Testis (tissue), 5 donors: ENCODE measurements at places on chromosomes 1 and 21.

- no peak for DNase-seq
Observed at GRCh38 chr1:167532375-167532774, 14.0 kb upstream of the CD247 start.

- DNase-seq, result peak; percentile 69
Observed at GRCh38 chr1:230849451-230850224, 18.7 kb downstream of the C1orf198 start.

DNA sequence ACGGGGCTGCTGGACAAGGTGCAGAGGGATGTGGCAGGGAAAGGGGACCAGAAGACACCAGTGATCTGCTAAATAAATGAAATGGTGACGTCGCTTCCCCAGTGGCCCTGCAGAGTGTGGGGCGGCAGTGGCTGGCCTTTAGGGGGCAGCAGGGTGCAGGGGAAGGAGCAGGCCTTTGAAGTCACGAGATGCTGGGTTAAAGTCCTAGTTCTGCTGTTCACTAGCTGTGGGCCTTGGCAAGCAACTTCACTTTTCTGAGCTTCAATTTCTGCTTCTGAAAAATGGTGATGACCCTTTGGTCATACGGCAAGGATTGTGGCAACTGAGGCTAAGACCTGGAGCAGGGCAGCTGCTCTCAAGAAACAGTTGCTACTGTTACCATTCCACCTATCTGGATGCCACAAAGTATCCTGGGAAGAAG lies 9.2 kb upstream of the GALE start:
- DNase-seq, result peak; percentile 70

- DNase-seq, result no peak
Observed at GRCh38 chr1:39354572-39354971, 136.9 kb upstream of the BMP8A start.

DNA sequence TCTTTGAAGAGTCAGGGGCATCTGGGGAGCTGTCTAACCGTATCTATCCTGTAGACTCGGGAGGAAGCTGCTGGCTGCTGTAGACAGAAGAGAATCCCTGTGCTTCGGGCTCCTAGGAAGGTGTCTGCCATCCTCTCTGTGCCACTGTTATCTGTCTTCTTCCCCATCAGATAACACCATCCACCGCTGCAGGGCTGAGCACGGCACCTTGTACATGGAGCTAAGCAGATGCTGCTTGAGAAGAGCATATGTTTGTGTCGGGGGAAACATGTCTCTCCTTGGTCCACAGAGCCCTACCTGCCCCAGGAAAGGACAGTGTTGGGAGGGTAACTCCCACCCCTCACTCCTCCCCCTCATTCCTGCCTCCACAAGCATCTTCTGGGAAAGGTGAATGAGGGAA lies 1.4 kb upstream of the MAPKAPK2 start:
- no peak for DNase-seq

DNA sequence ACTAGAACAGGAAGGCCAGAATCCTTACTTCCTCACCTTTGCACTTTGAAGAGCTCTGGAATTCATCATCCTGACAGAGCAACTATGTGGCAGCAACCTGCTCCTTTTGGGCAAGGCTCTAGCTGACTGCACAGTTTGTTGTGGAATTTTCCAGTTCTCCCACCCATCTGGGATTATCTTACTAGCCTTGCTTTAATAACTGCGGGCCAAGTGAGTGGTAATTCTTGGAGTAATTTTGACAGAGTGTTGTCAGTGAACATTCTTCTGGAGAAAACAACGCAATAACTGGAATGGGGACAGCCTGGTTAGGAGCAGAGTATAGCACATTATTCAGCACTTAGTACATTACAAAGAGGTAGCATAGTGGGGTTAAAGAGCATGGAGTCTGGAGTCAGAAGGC lies 75.3 kb downstream of the NTMT2 start:
- DNase-seq, result peak; percentile 66

DNA sequence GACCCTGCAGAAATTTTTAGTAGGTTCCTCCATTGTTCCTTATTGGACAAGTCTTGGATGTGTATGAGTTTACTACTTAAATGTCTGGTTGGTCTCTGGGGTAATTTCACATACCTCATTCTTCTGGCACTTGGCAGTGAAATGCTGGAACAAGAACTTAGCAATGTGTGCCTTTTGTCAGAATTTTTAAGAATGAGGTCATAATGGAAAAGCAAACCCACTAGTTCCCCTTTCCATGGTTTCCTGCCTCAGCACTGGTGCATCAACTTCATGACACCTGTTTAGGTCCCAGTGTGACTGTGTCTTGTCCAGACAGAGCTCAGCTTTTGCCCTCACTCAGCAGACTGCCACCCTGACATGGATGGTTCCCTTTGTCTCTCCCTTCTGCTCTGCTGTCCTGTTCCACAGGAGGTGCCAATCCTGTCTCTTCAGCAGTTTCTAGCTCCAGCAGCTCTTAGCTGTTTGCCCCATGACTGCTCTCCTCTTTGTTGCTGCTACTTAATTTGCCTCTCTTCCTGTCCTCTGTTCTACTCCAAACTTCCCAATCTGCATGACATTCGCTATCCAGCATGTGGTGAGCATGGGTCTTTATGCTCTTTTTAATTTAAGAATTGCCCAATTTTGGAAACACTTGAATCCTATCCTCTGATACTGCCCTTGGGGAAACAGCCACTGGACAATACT lies 135.6 kb downstream of the CYYR1 start:
- DNase-seq, result no peak

- DNase-seq, result no peak
Observed at GRCh38 chr1:41837691-41838090, 81.0 kb downstream of the HIVEP3 start.

DNA sequence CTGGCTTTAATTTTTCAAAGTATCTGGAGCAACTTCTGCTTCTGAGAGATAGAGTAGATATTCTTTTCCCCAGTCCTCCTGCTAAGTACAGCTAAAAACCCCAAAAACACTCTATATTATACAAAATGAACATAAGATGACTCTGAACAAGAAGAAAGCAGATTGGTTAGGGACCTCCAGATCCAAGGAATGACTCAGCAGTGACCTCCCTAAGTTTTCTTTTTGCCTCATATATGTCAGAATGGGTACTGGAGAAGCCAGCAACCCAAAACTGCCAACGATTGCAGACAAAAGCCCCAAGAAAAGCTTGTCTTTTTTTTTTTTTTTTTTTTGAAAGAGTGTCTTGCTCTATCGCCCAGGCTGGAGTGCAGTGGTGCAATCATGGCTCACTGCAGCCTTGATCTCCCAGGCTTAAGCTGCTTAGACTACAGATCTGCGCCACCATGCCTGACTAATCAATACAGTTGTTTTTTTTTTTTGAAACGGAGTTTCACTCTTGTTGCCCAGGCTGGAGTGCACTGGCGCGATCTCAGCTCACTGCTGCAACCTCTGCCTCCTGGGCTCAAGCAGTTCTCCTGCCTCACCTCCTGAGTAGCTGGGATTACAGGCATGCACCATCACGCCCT lies 22.7 kb downstream of the NDUFS5 start:
- DNase-seq, result no peak

DNA sequence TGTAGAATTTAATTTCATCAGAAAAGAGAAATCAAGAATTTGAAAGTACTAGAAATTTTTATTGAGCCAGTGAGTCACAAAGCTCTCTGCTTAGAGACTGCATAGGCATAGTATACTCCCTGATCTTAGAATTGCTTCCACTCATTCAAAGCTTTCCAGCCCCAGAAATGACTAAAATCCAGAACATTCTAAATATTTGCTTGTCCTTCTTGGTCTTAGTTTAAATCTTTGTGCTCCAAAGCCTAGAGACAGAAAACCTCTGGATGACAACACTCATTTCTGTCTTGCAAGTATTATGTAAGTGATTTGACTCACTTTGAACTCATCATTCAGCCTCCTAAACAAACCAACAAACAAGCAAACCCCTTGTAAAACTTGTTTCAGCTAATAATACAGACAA lies 74.2 kb downstream of the PTPRC start:
- DNase-seq, result no peak

- DNase-seq, result peak; percentile 50
Observed at GRCh38 chr1:160904783-160905616, 20.0 kb upstream of the ITLN1 start.

DNA sequence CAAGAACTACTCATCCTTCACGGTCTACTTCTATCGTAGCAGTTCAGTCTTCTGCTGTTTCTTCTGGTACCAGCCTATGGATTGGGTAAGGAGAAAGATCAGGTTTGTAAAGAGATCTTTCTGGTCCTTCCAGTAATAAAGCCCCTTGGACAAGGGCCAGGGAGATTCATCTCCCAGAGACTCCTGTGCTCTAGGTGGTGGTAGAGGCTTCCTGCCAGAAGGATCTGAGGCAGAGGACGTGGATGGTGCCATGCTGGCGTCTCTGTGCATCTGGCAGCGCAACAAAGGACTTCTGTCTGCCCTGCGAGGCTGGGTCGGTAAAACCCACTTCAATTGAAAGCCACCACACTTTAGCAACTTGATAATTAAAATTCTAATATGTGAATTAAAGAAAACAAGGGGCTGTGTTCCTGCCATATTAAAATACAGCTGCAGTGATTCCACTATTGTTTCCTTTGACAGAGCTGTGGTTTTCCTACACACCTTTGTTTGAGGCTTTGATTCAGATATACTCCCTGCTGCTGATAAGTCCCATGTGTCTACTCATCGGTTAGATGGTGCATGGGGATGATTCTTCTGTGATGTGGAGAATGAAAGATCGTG lies 73.6 kb downstream of the ROR1 start:
- DNase-seq, result no peak

DNA sequence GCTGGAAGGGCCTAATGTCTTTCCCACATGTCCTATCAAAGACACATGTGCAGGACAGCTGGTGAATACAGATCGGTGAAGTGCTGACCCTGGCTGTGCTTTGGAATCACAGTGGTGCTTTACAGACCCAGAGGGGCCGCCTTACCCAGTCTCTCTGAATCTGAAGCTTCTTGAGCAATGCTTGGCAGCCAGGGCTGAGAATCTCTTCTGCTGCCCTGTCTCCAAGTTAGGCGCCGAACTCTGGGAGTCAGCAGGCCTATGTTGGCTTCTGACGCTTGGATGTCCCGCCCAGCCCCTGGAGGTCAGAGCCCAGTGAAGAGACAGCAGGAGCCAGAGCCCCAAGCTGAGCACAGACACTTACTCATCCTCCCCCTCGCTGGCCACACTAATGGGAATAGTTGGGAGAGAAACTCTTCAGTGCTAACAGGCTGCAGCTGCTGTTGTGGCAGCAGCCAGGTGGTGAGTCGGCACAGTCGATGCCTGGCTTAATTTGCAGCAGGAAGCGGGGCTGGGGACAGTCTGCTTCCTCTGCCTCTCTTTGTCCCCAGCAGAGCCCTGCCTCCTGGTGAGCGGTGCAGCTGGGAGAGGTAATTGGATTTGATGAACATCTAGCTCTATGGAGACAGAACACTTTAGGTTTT lies 68.1 kb downstream of the URB2 start:
- DNase-seq, result peak; percentile 80

DNA sequence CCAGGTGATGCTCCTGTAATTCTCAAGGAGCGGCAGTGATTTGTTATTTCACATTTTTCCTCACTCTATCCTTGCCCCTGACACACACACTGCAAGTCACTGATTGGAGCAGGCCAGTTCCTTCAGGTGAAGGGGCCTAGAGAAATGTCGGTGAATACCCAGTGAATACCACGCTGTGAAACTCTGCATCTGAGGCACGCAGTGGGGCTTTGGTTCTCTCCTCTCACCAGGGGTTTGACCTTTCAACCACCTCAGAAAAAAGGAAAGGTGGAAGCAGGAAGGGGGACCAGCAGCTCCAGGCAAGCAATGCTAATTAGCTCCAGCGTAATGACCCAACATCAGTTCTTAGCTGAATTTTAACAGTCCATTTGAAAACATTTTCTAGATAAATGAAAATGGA lies 532 bp upstream of the FAM177B start:
- no peak for DNase-seq

DNA sequence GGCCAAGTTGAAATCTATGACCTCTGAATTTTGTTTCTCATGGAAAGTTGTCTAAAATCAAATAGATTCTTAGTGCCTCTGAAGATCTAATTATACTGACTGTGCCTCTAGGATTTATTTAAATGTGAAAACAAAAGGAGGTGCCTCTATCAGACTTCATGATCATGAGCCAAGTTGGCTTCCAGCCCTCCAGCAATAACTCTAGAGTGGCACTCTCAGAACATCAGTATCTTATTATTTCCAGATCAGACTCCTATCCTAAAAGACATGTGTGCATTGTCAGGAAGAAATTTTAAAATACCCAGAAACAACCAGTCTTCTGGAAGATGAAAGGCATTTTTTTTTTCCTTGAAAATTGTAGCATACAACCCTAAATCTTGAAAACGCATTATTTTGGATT lies 368.0 kb downstream of the PDE4B start:
- DNase-seq, result no peak
